ENCODE measurements at places on chromosomes 7 and 10.

DNA sequence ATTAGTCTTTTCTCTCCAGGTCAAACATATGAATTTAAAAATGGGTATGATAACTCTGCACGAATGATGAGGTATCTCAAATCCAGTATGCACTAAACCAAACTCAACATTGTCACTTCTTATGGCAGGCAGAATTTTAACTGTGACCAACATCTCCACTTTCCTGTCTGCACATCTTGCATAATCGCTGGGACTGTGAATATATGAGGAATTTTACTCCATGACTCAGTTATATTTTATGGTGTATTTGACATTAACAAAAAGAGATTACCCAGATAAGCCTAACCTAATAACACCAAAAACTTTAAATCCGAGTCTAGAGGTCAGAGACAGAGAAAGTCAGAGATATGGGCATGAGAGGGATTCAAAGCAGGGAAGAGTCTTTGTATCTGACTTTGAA, 454.5 kb upstream of the SEMA3D start:
- no peak for DNase-seq

DNA sequence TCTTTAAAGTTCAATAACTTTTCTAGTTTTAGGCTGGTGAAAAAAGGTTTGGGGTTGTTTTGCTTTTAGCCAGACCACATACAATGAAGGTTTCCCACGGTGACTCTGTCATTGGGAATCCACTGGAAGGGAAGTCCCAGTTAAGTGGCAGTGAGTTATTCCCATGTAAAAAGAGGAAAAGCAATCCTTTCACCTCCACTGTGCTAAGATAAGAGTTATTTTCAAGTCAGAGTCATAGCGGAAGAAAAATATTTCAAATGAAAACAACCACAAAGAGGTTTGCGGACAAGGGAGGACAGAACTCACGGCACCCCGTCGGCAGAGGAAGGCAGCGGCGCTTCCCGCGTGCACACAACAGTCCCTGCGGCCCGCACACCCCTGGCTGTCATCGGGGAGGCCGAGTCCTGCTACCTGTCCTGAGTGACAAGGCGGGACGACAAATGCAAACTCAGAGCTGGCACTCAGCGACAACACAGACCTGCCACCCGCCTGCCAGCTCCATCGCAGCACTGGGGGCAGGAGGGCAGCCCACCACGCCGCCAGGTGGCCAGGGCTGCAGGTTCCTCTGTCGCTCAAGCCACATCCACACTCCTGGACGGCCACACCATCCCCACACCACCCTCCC, 9.3 kb upstream of the PAPOLB start:
- no peak for DNase-seq

- DNase-seq, result no peak
Measured at GRCh38 chr10:102280397-102281101, 35.2 kb downstream of the GBF1 start.

DNA sequence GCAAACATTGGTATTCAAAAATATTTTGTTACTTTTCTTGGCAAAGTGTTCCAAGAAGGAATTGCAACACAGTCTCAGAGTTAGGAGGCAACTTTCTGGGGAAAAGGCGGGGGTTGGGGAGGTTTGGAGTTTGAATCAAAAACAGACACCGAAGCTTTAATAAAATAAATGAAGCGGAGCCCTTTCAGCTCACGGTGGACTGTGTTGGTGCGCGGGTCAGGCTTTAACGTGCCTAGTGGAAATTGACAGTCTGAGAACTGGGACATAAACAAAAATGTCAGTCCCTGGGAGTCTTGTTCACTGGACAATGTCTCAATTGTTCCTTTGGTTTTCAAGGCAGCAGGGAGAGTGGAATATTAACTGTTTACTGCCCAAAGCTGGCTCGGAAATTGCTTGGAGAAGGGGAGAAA, 109.3 kb downstream of the TCF7L2 start:
- no peak for DNase-seq

DNA sequence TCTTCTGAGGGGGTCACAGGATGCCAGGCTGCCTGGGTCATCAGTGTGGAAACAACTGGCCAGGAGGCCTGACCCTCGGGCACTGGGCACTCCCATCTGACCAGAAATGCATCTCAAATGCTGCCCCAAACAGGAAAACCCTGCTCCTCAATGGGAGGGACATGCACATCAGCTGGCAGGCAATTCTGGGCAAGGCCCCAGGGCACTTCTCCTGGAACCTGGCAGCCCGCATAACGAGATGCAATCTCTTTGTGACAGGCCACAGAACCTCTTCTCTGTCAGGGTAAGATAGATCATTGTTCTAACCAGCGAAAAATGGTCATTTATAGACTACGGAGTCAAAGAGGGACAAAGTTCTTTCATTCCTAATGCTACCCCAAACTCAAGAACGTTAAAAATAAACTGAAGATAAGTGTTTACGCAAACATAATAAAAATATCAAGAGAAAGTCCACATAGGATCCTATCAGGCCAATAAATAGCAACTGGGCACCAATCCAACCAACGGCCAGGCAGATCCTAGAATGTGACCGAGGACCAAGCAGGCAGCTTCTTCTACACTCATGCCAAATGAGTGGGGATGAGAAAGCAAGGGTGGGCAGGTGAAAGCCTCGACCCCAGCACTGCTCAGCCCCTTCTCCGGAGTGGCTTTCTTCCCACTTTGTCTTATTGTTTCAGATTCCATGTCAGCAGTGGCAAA, 212.3 kb downstream of the TCERG1L start:
- no peak for DNase-seq

GRCh38 chr10:42940487-42941294, 136.2 kb upstream of the RET start:
- no peak for DNase-seq

DNA sequence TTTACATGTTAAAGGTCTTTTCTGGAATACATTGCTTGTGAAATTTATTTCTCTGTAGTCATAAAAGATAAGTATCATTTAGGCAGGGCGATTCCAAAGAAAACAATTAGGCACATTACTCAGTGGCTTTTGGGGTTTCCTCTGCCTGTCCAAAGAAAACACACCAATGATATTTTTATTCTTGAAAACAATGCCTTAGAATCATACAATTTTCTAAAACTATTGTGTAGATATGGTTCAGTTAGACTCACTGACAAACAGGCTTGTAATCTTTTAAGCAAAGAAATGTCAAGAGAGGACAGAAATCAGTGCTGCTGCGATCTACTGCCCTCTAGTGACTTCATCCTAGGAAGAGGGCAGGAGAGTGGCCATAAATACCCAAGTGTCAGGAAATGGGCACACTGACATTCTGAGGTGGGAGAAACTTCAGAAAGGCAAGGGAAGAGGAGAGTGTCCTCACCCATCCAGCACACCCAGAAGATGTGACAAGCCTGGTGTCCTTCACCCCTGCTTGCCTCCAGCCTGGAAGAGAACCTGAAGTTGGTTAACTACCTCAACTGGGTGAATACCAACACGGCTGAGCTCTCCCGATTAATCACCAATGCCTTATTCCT, 120.5 kb downstream of the GALNT11 start:
- DNase-seq, result no peak

- DNase-seq, result no peak
Measured at GRCh38 chr10:65358565-65358964, 1567.3 kb upstream of the LRRTM3 start.
